ENCODE measurements at places on chromosomes 5 and 9.

GRCh38 chr5:57175551-57176309 is 1.9 kb downstream of the GPBP1 start:
- no peak for DNase-seq

DNA sequence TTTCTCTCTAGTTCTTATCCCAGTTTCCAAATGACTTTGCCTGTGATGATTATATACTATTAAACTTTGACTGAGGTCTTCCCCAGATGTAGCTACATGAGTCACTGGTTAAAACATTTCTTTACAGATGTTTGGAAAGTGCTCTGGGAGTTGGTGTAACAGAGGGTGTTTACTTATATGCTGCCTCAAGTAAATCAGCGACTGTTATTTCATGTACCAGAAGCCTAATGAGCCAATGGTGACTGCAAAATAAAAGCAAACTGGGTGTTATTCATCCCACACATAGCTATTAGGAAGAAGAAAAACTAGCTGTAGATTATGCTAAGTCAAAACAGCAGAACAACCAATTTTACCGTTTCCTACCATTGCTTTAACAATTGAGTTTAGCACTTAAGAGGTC is 929.7 kb upstream of the SEMA6A start:
- DNase-seq, result no peak

DNA sequence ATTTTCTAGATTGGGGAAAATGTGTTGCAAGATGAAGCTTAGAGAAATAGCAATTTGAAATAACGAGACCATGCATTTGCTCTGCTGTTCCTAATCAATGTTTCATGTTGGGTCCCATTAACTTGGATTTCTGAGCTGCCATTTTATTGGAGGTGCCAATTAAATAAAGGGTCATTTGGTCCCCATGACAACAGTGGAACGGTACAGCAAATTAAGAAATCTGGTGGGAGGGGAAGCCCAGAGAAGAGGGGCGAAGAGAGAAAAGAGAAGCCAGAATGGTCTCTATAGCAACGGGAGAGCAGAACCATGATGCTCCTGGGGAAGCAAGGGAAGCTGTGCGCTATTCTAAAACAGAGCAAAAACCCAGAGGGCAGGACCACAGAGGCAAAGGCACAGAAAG is 120.2 kb downstream of the ENTREP1 start:
- DNase-seq, result no peak

DNA sequence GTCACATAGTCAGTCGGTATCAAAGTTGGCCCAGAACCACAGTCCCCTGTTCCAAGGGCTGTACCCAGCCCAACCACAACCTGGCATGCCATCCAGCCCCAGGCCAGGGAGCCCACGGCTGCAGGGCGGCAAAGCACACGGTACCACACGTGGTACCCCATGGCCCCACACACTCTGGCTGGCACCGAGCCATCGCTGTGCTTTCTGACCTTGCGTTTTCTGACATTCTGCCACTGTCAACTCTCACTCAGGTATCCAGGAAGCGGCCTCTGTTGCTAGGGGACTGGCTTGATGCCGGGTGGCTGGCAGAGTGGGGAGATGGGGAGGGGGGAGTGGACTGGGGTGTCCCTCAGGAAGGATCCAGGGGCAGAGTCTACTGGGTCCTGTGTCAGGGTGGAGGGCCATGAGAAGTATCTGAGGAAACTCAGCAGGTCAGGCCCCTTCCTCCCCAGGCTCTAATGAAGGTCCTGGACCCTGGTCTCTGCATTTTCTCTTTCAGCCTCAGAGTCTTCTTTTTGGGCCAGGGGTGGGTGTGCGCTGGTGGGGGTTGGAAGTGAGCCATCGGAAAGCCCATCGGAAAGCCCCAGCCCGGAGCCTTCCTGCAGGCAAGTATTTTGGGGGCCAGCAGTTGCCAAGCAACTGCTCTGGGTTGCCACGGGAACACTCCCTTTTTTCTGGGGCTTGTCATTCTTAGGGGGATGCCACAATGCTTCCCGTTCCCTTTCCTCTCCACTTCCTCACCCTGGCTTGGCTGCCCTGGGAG is 21.0 kb upstream of the RALGDS start:
- no peak for DNase-seq

GRCh38 chr9:104911032-104911607 is 16.8 kb downstream of the ABCA1 start:
- DNase-seq, result no peak

DNA sequence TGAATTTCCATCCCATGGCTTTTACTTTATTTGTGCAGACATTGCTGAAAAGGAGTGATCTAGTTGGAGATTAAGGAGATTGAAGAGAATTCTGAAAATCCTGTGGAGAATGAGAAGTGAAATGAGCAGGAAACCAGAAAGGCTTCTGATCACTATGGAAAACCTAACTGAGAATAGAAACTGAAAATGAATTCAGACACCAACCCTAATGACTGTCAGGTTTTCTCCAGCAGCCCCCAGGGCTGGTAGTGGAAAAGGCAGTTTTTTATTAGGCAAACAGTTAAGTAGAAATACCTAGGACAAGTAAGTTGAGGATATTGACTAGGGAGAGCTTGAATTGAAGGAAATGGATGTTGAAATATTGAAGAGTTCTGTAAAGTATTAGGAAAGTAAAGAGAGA is 14.7 kb upstream of the ARRDC3 start:
- no peak for DNase-seq

DNA sequence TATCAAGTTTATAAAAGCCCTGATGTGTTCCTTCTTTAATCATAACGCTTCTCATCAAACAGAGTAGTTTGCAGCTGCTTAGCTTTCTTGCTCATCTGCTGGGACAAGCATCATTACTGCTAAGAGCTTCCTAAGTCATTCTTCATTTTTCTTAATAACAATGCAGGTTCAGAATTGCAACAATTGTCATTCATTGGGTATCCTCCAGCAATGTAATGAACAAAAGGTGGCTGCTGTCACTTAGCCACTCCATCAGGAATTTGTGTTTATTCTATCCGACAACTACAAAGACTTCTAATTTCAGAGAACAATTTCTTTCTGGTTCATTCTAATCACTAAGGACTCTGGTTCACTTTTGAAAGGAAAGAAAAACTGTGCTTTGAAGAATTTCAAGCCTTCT is 836.7 kb upstream of the CDH10 start:
- DNase-seq, result no peak

- peak; percentile 53 for DNase-seq
These were observed 6.8 kb downstream of the MRPL36 start for GRCh38 chr5:1792842-1793266.

GRCh38 chr5:17373406-17373805 is 124.6 kb upstream of the TAF11L2 start:
- no peak for DNase-seq

- DNase-seq, result no peak
These were observed 584.5 kb downstream of the ACTL7B start for GRCh38 chr9:108271236-108271635.

DNA sequence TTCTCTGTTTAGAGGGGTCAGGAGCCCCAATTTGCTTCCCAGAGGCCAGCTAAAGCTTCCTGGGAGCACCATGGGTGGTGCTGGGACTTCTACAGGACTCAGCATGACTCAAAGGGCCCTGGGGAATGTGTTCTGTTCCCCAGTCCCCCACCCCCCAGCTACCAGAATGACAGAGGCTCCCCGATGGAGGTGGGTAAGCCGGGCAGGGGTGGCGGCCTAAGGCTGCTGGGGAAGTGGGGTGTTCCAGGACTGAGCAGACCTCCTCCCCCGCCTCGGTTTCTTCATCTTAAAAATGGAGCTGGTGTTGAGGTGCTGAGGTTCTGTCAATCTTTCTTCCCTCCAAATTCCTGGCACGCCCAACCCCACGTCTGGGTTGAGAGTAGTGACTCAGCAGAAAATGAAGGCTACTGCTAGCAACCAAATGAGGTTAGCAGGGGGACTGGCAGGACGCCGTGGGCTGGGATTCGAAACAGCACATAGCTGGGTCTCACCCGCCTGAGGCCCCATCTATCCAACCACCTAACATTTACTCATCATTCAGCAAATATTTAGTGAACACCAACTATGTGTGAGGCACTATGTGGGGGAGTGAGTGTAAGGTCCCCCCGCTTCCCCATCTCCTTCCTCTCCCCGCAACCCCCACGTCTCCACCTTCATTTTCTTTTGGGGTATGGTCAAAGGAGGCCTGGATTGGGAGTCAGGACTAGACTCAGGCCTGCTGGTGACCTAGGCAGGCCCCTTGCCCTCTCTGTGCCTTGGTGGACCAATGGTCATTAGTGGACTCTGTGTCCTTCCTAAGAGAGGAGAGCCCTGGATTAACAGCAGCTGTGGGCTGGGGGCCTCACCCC is 50.2 kb downstream of the C9orf50 start:
- DNase-seq, result no peak

GRCh38 chr5:111224561-111225345 is 569 bp downstream of the CAMK4 start:
- peak; percentile 42 for DNase-seq

DNA sequence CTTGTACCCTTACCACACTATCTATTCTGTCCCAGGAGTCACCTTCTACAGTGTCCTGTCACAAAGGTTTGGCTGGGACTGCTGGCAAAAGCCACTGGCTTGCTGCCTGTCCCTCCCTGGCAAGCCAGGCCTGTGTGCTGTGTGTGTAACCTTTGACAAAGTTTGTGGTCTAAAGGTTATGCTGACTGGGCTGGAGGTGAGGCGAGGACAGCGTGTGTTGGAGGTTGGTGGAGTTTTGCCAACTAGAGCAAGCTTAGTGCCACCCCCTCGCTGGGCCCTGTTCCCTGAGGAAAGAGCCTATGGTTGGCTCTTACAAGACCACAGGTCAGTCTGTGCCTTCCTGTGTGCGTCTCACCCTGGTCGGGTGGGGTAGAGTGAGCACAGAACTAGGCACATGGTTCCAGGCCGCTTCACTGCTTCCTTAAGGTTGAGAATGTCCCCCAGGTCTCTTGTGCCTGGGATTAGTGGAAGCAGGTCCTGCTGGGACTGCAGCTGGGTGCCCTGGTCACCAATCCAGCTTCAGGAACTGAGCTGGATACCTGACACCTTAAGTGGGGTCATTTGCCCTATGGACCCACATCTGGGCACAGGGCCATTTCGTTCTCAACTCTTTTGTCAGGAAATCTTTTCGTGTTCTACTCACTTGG is 152.2 kb downstream of the GADD45G start:
- DNase-seq, result no peak

- DNase-seq, result no peak
These were observed 216.8 kb upstream of the TBC1D2 start for GRCh38 chr9:98472216-98472615.

- DNase-seq, result no peak
These were observed 84.9 kb upstream of the ASS1 start for GRCh38 chr9:130359819-130360218.

- DNase-seq, result no peak
These were observed 66.8 kb downstream of the RASGEF1C start for GRCh38 chr5:180142021-180142765.

- no peak for DNase-seq
These were observed 18.6 kb upstream of the ADRB2 start for GRCh38 chr5:148807851-148808250.

GRCh38 chr9:90600029-90600428 is 42.6 kb downstream of the DIRAS2 start:
- no peak for DNase-seq

DNA sequence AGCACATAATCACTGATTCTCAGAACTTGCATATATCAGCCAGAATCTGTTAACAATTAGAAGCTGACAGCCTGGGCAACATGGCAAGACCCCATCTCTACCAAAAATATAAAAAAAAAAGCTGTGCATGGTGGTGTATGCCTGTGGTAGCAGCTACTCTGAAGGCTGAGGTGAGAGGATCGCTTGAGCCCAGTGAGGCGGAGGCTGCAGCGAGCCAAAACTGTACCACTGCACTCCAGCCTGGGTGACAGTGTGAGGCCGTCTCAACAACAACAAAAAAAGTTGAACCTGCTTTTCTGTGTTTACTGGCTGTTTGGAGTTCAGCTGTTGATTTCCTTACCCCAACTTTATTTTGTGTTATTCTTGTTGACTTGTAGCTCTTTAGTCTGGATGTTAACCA is 66.8 kb downstream of the GOLPH3 start:
- no peak for DNase-seq

DNA sequence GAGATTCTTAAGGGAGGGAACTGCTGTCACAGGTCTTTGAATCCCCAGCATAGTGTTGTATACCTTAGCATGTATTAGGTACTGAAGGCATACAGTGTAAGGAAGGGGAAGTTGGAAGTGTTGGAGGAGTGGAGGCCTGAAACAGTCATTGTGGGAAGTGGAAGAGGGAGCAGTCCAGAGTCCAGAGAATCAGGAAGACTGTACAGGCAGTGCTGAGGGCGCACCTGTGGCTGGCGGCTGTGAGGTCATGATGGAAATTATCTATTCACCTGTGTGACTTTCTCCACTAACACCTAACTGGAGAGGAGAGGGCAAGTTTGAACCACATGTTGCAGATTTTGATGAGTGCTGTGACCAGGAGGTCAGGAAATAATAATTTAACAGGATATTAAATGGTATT is 119.7 kb upstream of the NIPBL start:
- no peak for DNase-seq

GRCh38 chr9:107176436-107177151 is 106.5 kb upstream of the RAD23B start:
- DNase-seq, result no peak

- DNase-seq, result no peak
These were observed 28.4 kb downstream of the ELP1 start for GRCh38 chr9:108905494-108905893.

GRCh38 chr9:16039218-16039987 is 486.6 kb downstream of the CCDC171 start:
- no peak for DNase-seq

GRCh38 chr9:15104826-15105420 is 194.7 kb upstream of the FREM1 start:
- DNase-seq, result peak; percentile 18

DNA sequence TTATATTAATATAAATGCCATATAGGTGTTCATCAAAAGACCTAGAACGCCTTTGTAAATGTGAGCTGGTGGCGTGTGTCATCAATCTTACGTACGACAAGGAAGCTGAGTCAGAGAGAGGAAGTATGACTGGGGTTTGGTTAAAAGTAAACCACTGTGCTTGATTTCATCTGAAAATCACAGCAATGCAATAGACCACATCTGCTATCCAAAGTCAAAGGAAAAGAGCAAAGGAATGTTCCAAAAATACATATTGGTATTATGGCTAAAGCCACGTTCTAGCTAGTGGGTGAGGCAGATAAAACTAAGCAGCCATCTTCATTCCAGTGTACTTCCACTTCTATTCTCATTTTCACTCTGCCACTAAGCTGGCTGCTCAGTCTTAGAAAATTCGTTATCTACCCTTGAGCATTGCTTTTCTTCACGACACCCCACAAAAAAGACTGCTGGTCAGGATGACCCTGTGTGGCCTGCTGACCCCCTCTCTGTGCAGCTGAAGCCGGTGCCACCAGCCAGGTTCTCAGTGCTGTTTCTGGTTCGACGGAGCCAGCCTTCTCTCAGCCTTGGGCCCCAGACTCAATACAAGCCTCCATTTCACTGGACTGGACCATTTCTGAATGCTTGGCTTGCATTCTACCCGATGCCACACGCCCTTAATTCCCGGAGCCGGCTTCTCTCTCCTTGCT is 23.8 kb downstream of the SHC3 start:
- DNase-seq, result no peak

- no peak for DNase-seq
These were observed 57.7 kb upstream of the STC2 start for GRCh38 chr5:173385832-173386360.

DNA sequence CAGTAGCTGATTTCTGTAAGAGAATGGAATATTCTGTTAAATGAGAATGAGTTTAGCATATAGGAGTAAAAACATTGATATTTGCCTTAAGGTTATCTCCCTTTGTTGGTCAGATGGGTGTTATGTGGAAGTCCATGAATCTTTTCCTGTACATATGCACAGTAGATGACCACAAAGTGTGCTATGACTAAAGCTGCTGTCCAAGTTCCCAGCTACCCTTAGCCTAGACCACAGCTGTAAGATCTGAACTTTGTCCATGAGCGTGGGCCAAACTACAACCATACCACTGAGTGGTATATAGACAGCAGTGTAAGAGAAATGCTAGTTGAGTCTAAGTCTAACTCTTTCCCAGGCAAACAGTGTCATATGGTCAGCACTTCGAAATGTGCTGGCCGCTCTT is 48.8 kb downstream of the CD180 start:
- no peak for DNase-seq
